D341Med (cell line): ENCODE measurements at places on chromosomes 3 and 15.

DNA sequence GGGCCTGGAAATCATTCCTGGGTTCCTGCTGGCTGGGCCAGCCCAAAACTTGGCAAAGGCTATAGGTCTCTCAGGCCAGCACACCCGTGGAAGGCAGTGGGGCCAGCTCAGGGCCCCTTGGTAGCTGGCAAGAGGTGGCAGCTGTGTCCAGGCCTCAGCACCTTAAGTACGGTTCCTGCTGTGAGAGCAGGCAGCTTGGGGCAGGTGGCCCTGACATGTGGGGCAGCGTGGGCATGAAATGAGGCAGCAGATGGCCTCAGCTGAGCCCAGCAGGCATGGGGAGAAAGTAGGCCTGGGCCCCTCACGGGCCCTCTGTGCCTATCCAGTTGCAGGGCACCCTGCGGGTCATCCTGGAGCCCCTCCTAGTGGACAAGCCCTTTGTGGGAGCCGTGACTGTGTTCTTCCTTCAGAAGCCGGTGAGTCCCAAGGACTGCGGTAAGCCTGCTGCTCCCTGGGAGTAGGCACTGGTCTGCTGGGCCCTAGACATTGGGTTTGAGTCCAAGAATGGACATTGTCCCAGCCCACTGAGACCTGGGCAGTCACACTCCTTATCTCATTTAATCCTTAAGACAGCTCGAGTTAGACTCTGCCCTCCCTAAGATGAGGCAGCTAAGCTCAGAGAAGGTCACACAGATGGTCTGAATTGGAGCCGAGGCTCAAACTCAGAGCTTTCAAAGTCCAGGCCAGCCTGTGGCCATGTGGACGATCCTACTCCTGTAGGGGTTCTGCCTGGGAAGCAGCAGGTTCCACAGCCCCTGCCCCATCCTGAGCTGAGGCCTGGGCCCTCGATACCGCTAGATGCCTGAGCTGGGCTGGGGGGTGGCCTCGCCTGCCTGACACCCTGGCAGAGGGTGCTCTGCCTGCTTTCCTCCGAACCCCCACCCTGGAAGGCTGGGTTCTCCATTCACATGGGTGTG lies 25.5 kb downstream of the ESYT3 start:
- no peak for DNase-seq

GRCh38 chr15:73265536-73266153 lies 103.1 kb downstream of the HCN4 start:
- DNase-seq: peak; percentile 77

DNA sequence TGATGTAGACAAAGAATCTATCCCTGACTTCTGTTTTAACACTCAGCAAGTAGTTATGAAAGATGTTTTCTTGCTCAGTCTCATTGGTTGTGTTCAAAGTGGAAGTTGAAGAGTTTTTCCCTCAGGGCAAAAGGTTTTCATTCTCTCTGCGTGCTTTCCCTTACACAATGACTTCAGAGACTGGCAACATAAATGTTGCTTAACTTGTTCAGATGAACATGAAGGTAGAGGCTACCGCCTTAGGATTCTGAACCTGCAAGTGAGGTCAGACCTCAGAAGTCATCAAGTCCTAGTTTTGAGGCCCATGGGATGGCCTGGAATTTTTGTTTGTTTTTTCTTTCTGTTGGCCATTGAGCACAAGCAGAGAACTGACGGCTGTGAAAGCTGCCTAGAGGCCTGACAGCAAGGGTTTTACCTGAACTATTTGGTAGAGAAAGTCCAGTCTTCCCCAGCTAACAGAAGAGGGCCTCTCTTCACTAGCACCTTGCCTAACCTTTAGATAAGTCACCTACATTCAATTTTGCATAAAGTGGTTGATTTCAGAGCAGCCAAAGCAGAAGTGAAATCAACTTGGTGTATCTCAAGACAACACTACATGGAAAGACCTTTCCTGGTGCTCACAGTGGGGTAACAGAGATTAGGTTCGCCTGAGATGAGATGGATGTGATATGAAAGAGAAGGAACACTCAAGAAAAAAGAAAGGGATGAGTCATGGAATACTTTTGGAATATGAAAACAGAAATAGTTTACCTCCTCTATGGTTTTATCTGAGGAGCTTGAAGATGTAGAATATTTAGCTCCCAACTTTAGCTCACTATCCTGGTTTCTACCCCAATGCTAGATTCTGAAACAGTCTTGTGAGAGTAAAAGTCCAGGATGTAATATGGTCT lies 53.6 kb upstream of the AP4E1 start:
- no peak for DNase-seq

DNA sequence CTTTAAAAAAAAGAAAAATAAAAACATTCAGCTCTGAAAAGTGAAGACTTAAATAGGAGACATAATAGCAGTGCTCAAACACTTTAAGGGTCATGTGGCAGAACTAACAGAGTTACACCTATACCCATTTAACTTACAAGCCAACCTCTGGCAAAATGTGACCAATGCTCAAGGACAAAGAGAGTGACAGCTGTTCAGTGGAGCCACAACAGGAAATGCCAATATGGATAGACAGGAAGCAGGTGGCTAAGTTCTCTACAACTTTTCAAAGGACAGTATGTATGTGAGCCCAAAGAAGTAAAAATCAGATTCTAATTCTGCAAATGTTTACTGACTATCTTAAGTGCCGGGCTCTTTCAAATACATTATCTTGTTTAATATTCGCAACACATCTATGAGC lies 3.4 kb downstream of the TMCC1 start:
- DNase-seq: no peak

GRCh38 chr3:50300681-50301254 lies 1.6 kb upstream of the HYAL3 start:
- no peak for DNase-seq

- DNase-seq: no peak
Observed at GRCh38 chr3:142795332-142795731, 71.5 kb downstream of the TRPC1 start.

GRCh38 chr15:74873036-74873755 lies at the start of gene SCAMP2:
Gene SCAMP2, minus strand, starts transcription at chr15:74873365. Its CDS starts 110 bp downstream, at chr15:74873255.
- DNase-seq: peak; percentile 99

- no peak for DNase-seq
Observed at GRCh38 chr15:100433304-100433703, 91.5 kb upstream of the ADAMTS17 start.

- no peak for DNase-seq
Observed at GRCh38 chr15:63362885-63363284, 18.8 kb downstream of the CA12 start.

GRCh38 chr15:64731805-64732151 lies 43.6 kb downstream of the RBPMS2 start:
- DNase-seq: no peak

DNA sequence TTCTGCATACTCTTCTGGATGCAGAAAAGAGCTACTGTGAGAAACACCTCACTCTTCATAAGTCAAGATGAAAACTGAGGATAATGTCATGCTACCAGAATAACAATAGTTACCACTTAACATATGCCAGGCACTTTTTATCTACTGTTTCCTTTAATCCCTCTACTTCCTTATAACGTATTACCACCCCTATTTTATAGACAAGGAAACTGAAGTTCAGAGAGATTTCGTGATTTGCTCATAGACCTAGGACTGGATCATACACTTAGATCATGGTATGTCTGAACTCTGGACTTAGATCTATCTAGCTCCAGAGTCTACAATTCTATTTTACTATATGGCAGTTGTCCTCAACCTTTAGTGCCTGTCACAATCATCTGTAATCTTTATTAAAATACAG lies 155.7 kb upstream of the TSPAN3 start:
- no peak for DNase-seq

- DNase-seq: peak; percentile 12
Observed at GRCh38 chr3:123287051-123287961, 85.6 kb downstream of the SEC22A start.

DNA sequence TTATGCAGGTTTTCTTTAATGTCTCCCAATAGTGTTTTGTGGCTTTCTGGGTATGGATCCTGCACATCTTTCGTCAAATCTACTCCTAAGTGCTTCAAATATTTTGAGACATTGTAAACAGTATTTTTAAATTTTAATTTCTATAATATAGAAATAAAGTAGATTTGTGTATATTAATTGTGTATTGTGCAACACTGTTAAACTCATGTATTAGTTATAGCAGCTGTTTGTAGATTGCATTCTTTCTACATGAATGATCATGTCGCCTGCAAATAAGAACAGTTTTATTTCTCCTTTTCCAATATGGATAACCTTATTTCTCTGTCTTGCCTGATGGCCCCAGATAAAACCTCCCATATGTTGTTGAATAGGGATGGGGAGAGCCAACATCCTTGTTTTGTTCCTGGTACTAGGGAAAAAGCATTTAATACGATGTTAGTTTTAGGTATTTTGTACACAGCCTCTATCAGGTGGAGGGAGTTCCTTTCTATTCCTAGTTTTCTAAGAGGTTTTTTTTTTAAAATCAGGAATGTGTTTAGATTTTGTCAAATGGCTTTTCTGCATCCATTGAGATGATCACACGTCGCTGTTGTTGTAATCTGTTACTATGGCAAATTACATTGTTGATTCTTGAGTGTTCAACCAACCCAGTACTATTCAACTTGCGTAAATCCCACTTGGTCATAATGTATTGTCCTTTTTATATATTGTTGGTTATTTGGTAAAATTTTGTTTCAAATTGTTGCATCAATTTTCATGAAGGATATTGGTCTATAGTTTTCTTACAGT lies 71.1 kb upstream of the DGKG start:
- no peak for DNase-seq

- DNase-seq: no peak
Observed at GRCh38 chr15:88908697-88909621, 4.2 kb downstream of the MFGE8 start.

DNA sequence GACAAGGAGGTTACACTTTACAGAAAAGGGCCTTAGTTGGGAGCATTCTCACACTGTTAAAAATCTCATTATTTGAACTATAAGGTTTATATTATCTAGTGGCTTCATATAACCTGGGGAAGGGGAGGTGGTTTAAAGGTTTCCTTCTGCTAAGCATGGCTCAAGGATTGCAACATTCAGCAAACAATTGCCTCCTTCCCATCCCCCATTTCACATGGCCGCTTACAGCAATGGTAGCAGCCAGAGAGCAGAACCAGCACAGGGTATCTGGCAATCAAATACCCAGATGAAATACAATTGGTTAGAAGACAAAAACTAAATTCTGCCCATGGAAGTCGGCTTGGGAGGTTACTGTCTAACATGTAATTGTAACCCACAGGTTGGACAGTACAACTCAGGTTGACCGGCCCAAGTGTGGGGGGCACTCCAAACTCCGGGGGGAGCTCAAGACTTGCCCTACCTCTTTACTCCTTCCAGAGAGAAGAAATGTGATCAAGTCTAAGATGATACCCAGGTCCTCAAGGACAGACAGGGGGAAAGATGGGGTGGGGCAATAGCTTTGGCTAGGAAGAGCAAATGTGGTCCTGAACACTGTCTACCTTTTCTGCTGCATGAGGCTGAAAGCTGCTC lies 15.5 kb downstream of the ETV5 start:
- no peak for DNase-seq

DNA sequence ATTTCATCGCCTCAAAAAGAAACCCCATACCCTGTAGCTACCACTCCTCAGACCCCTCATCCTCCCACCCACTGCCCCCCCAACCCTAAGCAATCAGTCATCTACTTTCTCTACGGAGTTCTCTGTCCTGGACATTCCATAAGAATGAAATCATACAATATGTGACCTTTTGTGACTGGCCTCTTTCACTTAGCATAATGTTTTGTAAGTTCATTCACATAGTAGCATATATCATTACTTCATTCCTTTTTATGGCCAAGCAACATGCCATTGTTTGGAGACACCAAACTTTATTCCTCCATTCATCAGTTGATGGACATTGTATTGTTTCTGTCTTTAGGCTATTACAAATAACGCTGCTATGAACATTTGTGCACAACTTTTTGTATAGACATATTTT lies 64.2 kb downstream of the TNIK start:
- DNase-seq: no peak

GRCh38 chr3:114697401-114697800 lies 403.6 kb downstream of the TIGIT start:
- DNase-seq: no peak

DNA sequence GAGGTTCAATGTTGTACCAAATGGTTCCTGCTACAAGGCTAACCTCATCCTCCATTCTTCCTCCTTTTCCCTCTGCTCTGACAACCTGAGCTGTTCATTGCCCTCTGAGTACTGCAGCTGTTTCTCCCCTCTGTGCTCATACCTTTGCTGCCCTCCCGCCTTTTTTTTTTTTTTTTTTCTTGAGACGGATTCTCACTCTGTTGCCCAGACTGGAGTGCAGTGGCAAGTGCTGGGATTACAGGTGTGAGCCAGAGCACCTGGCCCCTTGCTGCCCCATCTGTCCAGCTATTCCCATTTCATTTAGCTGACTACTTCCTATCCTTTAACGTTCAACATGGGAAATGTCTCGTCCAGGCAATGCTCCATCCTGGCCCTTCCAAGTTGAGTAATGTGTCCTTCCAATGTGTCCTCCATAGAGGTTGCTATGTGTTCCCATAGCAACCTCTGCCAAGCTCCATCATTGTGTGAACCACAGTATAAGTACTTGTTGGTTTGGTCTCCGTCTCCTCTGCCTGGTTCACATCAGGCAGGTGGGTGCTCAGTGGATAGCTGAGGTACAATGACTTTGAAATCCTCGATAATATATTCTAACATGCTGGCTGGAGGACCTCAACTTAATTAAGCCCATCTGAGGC lies 179.9 kb upstream of the ANKRD28 start:
- no peak for DNase-seq

- DNase-seq: peak; percentile 30
Observed at GRCh38 chr3:42666022-42666421, 12.5 kb downstream of the ZBTB47 start.

DNA sequence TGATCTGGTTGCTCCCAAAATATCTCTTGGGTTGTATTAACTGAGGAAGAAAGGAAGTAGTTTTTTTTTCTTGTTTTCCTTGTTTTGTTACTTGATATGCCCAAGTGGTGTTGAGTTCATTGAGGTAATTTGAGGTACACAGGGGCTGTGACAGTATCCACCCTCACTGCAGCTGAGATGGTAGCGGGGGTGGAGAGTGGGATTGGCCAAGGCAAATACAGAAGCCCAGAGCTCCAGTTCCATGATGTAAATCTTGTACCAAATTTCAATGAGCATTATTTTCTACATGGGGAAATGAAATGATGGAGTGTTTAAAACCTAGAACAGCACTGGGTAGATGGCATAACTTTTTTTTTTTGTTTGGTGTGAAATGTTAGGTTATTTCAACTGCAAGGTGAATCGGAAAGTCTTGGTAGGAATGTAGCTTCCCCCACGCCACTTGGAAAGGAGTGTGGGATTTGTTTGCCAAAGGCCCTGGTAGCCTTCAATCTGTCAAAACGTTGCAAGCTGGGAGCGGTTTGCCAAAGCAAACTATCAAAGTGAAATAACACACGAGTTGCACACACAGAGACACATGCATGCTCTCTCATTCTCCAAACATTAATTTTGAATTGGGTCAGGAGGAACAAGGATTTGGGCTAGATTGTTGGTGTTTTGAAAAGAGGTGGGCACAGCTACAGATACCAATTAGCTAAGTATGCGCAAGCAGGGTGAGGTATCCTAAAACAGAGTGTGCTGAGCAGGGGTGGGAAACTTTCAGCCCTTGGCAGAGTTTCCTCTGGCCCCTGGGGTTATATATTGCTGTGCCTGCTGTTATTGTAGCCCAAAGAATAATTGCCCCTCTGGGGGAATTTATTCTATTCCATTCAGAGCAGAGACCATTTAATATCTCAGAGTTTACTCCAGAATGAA lies 34.6 kb downstream of the THSD4 start:
- DNase-seq: no peak

GRCh38 chr3:98058244-98058960 lies 23.3 kb upstream of the GABRR3 start:
- DNase-seq: no peak
